ENCODE measurements at places on chromosomes 4 and X.

GRCh38 chr4:140028676-140029517 is 125.1 kb downstream of the MAML3 start:
- DNase-seq = no peak

DNA sequence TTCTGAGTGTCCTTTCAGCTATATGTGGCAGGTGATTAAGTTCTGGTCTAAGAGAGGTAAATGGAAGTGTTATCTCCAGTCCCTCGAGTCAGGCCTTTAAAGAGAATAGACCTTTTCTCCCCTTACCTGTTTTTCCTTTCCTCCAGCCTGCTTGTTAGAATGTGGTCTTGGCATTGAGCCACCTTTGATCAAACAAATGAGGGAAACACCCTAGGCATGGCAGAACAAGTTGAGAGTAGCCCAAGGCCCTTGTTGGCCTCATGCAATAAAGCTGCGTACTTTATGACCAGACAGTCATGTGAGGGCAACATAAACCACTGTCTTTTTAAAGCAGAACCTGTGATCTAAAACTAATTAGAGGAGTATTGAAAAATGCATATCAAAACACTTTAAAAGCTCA is 13.2 kb upstream of the IL13RA2 start:
- DNase-seq = no peak

GRCh38 chr4:173242466-173243250 is 74.0 kb downstream of the GALNT7 start:
- DNase-seq = peak; percentile 80

DNA sequence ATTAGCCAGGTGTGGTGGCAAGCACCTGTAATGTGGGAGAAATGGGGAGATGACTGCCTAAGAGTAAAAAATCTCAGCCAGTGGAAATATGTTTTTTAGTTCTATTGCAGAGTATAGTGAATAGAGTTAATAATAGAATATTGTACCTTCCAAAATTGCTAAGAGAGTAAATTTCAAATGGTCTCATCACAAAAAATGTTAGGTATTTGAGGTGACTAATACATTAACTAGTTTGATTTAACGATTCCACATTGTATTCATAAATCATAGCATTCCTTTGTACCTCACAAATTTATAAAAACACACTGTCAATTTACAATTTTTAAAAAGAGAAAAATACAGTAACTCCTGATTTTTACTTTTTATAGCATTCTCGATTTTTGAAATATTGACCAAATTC is 681.5 kb upstream of the EPHA5 start:
- no peak for DNase-seq

GRCh38 chr4:89305712-89306437 is 1.7 kb downstream of the GPRIN3 start:
- no peak for DNase-seq

GRCh38 chr4:83230928-83231327 is 53.7 kb downstream of the COQ2 start:
- no peak for DNase-seq

DNA sequence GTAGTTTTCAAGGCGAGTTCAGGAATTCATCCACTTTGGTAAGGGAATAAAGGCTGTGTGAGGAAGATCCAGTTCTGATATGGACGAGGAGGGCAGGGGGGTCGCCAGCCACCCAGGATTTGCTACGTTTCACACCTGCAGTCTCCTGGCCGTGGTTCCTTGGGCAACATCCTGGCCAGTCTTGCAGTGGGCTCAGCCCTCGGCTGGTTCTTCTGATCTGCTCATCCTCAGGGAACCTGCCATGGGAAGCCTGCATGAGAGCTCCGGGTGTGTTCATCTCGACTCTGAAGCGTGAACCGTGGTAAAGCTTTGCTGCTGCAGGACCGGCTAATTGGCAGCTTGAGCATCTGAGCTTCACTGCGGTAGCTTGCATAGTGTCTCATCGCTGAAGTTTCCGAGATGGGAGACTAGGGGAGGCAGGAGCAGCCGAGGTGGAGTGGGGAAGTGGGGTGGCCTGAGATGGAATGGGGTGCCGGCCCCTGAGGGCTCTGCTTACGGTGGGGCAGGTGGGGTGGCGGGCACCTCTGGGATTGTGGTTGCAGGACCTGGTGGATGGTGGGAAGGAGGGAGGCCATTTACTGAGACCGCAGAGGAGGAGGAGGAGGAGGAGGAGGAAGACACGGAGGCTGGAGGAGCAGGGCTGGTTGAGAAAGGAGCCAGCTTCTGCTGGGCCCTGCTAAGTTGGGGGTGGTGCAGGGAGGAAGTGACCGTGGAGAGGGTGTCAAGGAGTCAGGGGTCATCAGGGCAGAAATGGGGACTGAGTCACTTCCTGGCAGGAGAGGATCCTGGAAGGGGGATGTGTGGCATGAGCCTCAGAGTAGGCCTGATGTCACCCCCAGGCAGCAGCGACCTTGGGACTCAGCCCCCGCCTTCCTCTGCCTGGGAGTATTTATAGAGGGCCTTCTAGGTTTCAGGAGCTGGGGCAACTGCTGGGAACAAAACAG is 213.1 kb upstream of the PSAPL1 start:
- no peak for DNase-seq

GRCh38 chrX:13109817-13110216 is 65.4 kb upstream of the FAM9C start:
- DNase-seq = no peak

GRCh38 chrX:50161127-50161526 is 39.7 kb downstream of the AKAP4 start:
- no peak for DNase-seq

GRCh38 chr4:36385951-36386571 is 104.6 kb downstream of the DTHD1 start:
- peak; percentile 52 for DNase-seq

DNA sequence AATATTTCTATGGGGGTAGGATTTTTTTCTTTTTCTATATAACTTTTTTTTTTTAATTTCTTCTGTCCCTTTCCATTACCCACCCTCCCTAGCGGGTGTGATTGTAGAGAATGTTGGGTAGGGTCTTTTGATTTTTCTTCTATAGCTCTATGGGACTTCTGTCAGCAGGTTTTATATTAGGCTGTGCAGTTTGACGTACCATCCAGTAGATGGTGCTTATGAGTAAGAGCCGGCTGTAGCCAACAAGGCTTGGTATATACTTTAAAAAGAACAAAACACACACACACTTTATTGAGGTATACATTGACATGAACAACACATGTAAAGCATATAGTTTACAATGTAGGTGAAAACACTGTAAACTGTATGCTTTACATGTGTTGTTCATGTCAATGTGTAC is 247.9 kb upstream of the POF1B start:
- peak; percentile 11 for DNase-seq

- DNase-seq = no peak
Observed at GRCh38 chr4:16000708-16001483, 37.9 kb upstream of the FGFBP2 start.

GRCh38 chrX:128599632-128600031 is 547.4 kb upstream of the ACTRT1 start:
- DNase-seq = no peak

GRCh38 chr4:98510340-98510739 is 148.1 kb downstream of the TSPAN5 start:
- DNase-seq = no peak

DNA sequence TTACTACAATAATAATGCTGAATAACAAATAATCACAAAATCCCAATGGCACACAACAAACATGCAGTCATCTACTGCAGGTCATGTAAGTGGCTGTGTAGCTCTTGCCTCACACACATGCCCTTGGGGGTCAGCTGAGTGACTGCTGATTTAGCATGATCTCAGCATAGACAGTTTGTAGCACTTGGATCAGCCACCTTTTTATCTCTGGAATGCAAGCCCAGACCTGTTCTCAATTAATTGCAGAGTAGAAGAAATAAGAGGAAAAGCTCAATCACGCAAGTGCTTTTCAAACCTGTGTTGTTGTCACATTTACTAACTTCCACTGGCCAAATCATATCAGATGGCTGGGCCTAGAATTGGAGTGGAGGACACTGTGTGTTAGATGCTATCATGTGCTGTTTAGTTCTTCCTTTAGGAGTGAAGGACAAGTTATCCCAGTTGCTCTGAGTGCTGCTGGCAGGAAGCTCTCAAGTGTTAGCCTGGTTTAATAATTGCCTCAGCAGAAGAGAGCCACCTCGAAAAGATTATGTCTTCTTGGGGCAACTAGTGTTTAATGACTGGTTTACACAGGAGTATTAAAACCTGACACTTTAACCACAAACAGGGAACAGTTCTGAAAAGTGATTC is 128.3 kb upstream of the EPHA5 start:
- DNase-seq = no peak

- DNase-seq = no peak
Observed at GRCh38 chr4:155956461-155956860, 2.8 kb upstream of the CTSO start.

GRCh38 chrX:16882169-16882568 is 12.0 kb upstream of the RBBP7 start:
- DNase-seq = no peak

GRCh38 chr4:84894621-84895020 is 71.9 kb downstream of the WDFY3 start:
- no peak for DNase-seq
